ENCODE measurements at places on chromosomes 2 and 18.

DNA sequence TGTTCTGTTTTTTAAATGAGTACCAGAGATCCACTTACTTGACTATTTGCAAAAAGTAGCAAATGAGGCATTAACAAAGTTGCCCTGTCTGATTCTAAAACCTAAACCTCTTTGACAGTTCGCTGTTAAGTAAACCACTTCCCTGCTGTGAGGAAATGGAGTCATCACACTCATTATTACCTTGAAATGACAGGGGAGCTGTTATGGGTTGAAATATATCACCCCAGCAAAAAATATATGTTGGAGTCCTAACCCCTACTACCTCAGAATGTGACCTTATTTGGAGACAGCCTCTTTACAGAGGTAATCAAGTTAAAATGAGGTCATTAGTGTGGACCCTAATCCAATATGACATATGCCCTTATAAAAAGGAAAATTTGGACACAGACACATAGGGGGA is 36.1 kb downstream of the DHRS9 start:
- no peak for DNase-seq

GRCh38 chr2:36611316-36611990 is 13.5 kb upstream of the FEZ2 start:
- no peak for DNase-seq

DNA sequence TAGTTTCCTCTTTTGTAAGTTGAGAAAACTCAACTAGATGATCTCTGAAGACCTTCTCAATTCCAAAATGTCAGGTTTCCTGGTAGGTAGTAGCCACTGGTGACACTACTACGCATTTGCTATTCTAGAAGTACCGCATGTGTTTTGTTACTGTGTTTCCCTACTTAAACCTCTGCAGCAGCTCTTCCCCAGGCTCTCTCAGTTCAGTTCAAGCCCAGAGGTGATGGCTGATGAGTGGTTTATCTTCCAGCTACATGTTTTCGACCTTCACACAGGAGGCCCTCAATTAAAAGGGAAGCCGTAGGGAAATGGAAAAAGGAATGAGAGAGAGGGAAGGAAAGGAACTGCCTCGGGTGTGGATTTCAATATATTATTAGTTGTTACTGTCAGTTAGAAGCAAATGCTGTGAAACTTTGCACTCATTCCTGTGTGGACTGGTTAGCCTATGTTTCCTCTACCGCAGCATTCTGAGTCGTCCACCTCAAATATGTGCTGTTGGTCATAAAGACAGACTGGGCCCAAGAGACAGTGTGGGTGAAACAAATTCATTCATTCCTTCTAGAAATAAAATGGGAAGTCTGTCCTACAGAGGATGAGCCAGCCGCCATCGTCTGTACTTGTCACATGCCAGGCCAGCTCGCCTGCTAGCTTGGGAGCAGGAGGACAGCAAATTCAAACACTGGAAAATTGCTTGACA is 455.2 kb upstream of the RAB12 start:
- no peak for DNase-seq

- DNase-seq: no peak
Measured at GRCh38 chr2:30134582-30134981, 12.2 kb upstream of the YPEL5 start.

DNA sequence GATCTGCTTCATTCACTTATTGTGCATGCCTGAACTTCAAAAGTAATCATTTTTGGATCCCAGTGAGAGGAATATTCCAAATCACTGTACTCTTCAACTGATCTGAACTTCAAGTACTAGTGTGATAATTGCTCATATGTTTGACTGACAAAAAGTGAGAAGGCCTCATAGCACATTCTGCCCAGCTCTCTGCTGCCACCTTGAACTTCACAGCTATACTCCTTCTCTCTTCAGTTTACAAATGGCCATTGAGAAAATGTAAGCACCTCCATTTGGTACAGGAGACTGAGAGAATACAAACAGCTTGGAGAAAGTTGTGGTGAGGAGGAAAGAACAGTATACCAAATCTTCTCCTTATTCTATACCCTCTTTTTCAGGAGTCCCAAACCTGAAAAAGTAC is 946.0 kb upstream of the CHAC2 start:
- no peak for DNase-seq

All from uterus (tissue), 4 donors.